Pancreas (tissue), 10 donors: ENCODE measurements at places on chromosomes 16 and 17.

DNA sequence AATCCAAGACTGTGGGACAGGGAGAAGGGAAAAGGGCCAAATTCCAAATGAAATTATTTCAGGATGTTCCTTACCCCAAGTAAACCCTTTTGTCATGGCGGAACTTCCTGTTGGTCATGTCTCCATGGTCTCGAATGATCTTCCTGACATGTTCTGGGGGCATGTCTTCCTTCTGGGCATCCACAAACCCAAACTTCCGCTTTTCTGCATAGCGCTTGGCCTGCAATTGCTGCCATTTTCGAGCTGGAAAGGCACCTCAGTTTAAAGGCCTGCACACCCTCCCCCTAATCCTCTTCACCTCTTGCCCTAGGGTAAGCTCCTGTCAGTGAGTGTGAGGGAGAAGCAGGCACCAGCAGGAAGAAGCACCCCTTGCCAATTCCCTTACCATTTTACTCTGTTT lies 1.2 kb downstream of the PRPF8 start:
- no peak for DNase-seq

DNA sequence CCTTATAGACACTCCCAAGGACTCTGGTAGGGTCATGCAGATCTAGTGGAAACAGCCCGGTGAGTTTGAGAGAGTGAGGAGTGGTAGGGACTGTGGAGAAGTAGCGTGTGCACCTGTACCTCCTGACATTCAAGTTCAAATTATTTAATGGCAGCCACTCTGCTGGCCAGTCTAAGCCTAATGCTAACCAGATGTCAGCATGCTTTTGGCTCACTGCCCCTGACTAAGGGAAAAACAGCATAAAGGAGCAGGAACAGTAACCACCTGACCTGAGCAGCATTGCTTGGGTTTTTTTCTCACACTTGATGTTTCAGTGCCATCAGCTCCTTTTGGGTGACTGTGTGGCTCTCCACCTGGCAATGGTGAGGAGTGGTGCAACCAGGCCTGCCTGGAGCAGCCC lies 23.8 kb upstream of the SLC12A3 start:
- no peak for DNase-seq

GRCh38 chr16:55379876-55380390 lies 55.9 kb downstream of the IRX6 start:
- DNase-seq = no peak

DNA sequence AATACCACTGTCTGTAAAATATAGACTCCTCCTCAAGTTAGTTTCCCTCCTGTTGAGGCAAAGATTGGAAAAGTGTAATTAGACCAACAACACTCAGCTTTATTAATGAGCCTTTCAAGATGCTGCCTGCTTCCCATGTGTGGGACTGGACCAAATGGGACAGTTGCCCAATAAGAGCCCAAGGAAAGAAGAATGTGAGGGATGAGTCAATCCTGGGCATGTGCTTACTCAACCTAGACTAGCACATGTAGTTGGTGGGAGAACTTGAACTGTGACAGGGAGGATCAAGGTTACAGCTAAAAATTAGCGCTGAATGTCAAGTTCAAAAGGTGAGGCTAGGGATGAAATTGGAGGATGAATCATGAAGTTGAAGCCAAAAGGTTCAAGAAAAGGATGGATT lies 435.5 kb downstream of the CA10 start:
- DNase-seq = no peak

DNA sequence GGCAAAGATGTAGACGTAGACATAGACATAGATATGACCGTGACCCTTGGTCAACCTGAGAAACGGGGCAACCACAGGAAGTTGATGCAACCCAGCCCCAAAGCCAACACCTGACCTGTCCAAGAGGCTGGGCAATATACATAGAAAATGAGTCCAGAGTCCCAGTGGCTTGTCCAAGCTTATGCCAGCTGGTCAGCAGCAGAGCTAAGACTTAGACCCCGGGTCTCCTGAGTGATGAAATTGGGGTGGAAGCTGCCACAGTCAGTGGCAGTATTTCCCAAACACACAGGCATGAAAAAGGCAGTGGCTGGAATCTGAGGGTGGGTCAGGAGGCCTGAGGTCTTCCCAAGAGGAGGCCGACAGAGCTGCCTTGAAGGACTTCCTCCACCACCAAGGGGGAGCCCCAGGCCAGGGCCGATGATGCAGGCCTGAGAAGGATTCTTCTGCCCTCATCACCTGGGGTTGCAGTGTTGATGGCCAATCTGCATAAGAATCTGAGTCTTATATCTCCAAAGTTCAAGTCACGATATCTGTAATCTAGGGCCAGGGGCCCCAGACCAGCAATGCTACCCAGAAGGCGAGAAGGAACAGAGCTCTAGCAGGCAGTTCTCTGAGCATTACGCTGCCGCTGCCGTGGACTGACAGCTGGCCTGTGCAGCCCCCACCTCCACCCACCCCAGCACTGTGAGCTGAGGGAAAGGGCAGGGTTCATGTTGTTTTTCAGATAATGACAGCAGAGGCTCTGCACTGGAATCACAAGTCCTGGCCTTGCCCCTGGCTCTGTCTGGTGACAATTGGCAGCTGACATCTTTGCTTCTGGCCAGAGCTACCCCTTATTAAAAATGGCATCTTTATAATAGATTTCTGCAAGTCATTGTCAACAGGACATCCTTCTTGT lies 72.7 kb downstream of the GNAO1 start:
- DNase-seq = no peak

GRCh38 chr17:17685775-17686291 lies 4.6 kb downstream of the RAI1 start:
- DNase-seq = no peak

GRCh38 chr17:48530208-48530886 lies 464 bp downstream of the HOXB1 start:
- no peak for DNase-seq

DNA sequence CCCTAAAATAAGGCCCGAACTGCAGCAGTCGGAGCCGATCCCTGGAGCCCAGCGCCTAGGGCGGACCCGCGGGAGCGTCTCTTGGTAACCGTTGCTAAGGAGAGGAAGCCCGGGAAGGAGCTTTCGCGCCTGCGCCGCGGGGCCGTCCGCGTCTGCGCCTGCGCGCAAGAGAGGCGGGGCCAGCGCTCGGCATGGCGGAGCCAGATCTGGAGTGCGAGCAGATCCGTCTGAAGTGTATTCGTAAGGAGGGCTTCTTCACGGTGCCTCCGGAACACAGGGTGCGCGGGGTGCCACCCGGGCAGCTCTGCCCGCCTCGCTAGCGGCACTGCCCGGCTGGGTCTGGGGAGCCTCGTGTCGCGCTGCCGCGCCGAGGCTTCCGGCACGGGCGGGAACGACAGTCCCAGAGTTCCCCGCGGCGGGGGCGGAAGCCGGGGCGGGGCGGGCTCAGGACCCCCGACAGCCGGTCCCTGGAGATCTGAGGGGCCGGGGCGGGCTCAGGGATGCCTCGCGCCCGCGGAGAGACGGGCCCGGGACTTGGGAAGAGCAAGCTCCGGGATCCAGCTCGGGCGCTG lies at the start of gene CDK10:
Gene CDK10 (plus strand): TSS at position 170 of the 572 bp plus-strand sequence. CDS start 22 bp downstream, at position 192.
- DNase-seq = peak; percentile 87

DNA sequence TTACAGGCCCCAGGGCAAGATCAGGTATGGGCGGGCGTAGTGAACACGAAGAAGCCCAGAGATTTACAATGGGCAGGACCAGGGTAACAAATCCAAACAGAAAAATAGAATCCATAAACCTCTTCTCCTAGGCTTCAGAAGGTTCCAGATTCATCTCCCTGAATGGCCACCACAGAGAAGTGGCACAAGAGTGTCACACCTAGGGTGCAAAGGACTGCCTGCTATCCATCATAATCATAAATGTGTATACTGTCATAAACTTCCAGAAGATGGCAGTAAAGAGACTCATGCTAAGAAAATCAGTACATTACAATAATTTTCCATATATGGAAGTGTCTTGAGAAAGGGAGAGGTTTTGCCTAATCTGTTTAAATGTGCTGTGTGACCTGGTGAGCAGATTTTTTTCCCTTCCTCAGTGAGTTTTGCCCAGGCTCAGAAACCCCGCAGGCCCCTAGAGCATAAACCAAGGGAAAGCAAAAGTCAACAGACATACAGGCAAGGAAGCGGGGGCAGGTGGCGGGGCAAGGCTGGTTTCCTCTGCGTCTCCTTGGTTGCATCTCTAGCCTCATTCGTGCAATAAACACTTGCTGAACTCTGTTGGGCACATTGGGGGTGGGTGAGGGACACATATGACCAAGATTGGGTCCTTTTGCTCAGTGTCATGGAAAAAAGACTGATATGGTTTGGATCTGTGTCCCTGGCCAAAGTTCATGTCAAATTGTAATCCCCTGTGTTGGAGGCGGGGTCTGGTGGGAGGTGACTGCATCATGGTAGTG lies 92.0 kb upstream of the CDH5 start:
- no peak for DNase-seq

- no peak for DNase-seq
Observed at GRCh38 chr16:54072237-54072636, 214.3 kb downstream of the IRX3 start.

DNA sequence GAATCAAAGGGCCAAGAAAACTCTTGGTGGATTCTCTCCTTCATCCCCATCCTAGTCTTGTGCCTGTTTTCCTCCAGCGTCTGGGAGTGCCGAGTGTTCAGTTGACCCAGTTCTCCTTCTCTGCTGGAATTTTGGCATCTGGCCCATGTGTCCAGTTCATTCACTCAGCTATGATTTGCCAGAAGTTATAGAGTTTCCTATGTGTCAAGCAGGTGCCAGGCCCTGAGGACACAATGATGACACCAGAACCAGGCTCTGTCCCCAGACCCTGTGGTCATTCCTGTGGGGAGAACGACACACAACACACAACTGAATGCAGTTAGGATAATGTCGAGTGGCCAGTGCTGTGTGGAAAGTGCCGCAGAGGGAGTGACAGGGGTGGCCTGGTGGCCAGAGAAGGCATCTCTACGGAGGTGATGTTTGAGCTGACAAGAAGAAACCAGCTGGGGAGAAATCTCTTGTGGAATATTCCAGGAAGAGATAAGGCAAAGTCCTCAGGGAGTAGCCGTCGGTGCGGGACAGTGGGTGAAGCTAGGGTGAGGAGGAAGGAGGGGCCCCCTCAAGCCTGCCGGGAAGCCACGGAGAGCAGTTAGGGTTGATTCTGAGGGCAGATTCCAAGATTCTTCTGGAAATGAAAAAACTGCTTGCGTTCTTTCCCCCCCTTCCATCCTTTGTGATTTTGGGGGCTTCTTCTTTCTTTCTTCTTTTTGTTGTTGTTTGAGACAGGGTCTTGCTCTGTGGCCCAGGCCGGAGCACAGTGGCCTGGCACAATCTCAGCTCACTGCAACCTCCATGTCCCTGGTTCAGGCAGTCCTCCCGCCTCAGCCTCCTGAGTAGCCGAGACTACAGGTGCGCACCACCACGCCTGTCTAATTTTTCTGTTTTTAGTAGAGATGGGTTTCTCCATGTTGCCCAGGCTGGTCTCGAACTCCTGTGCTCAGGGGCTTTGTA lies 35.8 kb upstream of the IL34 start:
- no peak for DNase-seq

- DNase-seq = no peak
Observed at GRCh38 chr17:71461498-71462169, 659.2 kb upstream of the SOX9 start.

- no peak for DNase-seq
Observed at GRCh38 chr17:55965051-55965450, 188.2 kb upstream of the ANKFN1 start.

DNA sequence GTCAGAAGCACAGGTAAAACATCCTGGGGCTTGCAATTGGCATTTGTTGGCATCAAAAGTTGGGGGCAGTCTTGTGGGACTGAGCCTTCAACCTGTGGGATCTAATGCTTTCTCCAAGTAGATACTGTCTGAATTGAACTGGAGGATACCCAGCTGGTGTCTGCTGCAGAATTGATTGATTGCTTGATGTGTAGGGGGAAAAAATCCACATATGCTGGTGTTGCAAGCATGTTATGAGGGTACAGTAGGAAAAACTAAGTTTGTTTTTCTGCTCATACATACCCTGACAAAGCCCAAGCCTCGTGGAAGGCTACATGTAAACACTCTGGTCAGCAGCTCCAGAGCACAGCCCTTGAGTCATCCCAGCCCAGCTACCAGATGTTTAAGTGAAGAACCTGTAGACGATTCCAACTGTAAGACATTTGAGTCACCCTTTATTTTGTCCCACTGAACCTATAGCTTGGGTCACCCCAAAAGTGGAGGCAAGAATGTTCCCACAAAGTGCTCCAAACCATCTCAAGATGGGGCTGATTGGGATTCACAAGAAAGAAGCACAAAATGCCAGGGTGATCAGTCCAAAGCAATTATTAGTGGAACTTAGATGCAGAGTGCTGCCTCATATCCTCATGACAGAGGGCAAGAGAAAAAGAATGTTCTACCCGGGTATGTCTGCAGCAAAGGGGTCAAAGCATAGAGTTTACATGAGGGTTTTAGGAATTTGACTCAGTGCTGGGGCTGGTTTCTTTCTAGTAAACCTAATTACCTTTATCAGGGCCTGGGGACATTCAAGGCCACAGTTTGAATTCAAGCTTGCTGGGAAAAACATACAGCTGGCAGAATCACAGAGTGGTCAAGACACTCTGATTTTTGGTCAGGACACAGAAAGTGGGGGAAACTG lies 9.6 kb upstream of the APPBP2 start:
- DNase-seq = no peak

- no peak for DNase-seq
Observed at GRCh38 chr17:67492251-67492740, 115.2 kb downstream of the PITPNC1 start.

DNA sequence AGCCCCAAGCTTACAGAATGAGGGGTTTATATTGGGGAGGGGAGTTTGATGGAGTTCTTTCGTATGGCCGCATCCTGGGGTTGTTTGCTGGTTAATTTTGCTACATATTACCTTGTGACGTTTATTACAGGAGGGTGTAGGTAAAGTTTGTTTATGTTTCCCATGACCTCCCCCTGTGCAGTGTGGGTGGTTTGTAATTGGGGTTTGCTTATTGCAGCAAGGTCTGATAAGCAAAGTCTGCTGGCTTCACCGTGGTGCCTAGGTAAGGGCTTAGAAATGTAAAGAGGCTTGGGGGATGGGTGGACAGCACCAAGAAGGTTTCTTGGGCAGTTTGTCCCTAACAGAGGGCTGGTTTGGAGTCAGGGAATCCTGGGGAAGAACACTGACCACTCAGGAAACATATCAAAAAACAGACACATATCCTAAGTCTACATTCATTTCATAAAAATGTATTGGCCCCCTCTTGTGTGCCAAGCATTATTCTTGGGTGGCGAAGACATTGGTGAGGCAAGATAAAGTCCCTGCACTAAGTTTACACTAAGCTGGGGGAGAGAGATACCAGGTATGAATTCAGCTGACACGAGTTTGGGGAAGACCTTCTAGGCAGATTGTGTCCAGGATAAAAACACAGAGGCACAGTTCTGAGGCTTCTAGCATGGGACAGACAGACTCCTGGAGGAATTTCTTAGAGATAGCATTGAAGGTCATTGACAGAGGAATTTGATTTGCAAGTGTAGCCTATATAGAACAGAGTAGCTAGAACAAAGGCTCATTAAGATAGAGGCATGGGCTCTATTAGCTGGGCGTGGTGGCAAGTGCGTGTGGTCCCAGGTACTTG lies 9.5 kb downstream of the ZNF764 start:
- DNase-seq = no peak

DNA sequence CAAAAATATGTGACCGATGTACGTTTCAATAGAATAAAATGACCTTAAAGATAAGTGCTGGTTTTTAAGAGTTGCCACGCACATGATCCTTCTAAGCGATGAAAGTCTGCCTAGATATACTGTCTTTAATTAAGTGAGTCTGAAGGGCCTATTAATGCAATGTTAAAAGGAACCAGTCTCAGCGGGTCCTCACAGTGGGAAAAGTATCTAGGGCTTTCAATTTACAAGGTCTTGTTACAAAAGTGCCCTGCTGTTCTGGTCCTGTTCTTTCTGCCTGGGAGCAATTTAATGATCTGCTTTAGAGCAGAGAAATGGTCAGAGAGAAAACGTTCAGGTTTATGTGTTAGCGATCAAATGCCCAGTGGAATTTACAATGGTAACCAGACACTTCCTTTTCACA lies 864.0 kb downstream of the KCNJ2 start:
- DNase-seq = no peak

GRCh38 chr17:41967141-41967920 lies 736 bp downstream of the CNP start:
- peak; percentile 49 for DNase-seq
